Cortex of kidney (tissue), 1 donor: ENCODE measurements at places on chromosomes 7 and 10.

DNA sequence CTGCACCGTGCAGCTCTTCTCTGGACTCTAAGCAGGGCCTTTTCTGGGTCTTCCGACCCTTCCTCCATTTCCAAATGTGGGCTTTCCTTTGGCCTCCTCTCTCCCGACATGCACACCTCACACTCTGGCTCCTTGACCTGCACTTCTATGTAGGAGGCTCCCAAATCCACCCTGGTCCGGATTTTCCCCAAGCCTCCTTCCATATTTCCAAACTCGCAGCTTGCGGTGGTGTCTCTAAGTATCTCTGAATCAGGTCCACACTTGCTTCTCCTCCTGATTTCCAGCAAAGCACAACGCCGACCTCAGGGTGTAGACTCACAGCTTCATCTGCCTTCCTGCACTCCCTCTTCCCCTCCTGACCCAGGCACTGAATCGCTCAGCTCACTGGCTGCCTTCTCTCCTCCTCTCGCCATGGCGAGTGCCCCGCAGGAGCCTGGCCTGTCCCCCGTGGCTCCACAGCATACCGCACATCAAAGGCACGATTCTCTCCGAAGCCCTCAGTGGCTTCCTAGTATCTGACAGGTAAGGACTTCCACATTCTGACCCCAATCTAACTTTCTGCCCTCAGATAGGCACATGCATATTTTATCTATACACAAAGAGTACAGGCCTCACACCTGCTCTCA, 27.8 kb downstream of the DIP2C start:
- DNase-seq: no peak

- DNase-seq: no peak
Observed at GRCh38 chr10:11146402-11147171, 128.9 kb downstream of the CELF2 start.

GRCh38 chr7:23894892-23895569, 185.0 kb downstream of the STK31 start:
- DNase-seq: no peak

DNA sequence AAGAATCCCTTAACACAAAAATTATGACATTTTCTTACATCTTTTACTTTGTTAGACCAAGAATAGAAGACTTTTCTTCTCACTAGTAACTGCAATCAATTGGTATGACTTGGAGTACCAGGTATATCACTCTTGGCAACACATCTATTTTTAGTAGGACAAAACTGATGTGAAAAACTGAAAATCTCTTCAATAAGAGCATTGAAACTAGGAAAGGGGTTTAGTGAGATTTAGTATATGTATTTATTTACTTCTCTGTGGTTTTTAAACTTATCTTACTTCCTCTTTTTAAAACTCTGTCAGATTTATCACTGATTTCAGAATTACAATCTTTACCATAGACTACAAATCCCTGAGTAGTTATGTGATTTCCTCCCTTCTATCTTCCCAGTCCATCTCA, 366.2 kb downstream of the PCDH15 start:
- no peak for DNase-seq

DNA sequence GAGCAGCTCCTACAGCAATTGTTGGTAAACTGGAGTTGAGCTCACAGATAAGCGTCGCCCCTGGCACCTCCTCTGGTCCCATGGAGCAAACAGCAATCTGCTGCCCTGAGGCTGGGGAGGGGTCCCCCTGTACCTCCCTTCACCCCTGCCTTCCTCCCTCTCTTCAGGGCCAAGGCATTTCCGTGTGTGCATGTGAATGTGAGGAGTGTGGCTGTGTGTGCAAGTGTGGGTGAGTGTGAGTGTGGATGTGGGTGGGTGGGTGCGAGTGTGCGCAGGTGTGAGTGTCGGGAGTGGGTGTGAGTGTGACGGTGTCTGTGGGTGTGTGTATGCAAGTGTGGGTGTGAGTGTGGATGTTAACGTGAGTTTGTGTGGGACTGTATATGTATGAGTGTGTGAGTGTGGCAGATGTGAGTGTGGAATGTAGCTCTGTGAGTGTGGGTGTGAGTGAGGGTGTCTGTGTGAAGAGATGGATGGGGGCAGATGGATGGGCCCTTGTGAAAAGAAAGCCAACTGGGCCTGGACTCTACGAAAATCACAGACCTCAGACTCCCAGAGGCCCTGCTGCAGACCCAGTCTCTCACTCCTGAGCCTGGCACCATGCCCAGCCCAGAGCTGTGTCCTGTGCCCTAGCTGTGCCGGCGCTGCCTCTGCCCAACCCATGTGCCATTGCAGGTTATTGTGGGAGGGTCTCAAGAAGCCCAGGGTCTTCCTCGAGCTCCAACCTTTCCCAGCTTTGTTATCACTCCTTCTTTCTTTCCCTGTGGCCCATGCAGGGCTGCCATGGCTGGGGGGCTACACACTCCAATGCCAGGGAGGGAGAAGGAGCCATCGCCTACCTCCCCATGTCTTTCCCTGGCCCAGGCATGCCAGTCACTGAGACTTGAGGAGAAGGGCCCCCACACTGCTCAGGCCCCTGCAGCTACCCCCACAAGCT, 73.9 kb downstream of the GRID1 start:
- no peak for DNase-seq
